ENCODE measurements at places on chromosomes 12 and 14.

DNA sequence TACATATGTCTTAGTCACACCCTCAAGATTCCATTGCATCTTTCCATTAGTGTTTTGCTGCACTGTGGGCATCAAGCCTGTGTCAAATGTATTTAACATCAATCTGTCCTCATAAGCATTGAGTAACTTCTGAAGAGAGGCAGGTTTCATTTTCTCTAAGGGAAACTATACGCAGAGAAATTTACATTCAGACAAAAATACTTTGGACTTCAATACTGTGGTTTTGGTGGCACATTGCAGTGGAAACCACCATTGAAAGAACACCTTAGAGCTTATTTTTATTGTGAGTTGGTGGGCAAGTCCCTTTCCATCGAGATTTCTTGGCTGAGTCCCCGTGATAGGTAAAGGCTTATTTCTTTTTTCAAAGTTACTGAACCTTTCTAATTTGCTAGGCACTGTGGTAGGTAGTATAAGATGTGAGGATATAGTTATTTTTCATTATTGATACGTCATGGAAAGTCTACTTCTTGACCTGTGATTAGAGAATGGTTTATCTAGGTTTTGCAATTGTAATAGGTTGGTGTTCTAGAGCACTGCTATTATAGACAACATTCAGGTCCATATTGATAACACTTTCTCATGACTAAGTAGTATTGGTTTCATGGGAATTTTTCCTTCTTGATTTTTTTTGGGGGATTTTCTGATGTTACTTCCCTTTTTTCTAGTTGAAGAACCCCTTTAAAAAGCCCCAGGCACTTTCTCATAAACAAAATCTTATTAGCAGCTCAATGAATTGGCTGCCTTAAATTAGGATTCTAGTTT, 81.9 kb downstream of the CFAP54 start:
- no peak for DNase-seq

GRCh38 chr14:33774723-33775470, 176.0 kb downstream of the EGLN3 start:
- DNase-seq = no peak

DNA sequence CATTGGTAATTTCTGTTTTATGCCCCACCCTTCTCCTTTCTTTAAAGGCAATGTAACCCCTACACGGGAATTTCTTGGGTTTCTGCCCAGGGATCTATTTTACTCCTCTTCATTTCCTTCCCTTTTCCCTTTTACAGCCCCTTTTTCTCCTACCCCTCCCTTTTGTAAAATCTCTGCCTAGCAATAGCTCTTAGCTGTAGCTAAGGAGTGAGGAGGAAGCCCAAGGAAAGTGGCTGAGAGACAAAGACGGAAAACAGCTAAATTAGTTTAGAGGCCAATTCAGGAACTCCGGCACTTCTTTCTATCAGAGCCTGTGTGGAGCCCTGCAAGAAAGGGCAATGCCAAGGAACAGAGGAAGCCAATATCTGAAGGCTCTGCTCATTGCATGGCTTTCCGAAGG, 40.3 kb downstream of the SOCS2 start:
- DNase-seq = no peak

- no peak for DNase-seq
Measured at GRCh38 chr12:52801773-52802172, 5.9 kb upstream of the KRT3 start.

DNA sequence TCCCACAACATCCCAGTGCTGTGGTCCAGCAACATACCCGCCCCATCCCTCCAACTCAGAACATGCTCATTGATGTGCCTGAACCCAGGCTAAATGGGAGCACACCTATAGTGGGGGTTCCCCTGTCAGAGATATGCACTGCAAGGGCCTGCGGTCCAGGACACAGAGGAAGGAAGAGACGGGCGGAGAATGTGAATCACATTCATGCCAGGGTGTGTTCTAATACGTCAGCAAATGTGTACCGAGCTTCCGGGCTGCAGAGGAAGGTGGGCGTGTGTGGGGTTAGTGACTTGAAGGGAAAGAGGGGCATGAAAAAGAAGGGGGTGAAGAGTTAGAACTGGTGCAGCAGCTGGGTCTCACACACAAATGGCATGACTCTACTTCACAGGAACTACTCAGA, 83.7 kb downstream of the DPF3 start:
- no peak for DNase-seq

GRCh38 chr14:89000007-89000942, 175.8 kb downstream of the TTC8 start:
- DNase-seq = no peak

DNA sequence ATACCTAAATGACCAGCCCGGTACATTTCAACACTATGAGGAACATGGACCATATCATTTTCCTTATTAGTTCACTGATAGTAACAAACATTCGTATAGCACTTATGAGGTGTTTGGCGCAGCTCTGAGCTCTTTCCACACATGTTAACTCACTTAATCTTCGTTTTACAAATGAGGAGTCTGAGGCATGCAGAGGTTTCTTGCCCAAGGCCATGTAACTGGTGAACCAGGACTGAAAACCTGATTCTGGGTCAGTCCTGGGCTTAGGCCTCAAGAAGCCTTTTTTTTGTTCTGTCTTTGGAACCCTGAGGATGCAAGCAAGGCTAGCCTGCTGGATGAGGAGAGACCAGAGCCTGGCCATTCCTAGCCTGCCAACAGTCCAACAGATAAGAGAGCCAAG, 55.0 kb downstream of the C14orf132 start:
- DNase-seq = no peak

DNA sequence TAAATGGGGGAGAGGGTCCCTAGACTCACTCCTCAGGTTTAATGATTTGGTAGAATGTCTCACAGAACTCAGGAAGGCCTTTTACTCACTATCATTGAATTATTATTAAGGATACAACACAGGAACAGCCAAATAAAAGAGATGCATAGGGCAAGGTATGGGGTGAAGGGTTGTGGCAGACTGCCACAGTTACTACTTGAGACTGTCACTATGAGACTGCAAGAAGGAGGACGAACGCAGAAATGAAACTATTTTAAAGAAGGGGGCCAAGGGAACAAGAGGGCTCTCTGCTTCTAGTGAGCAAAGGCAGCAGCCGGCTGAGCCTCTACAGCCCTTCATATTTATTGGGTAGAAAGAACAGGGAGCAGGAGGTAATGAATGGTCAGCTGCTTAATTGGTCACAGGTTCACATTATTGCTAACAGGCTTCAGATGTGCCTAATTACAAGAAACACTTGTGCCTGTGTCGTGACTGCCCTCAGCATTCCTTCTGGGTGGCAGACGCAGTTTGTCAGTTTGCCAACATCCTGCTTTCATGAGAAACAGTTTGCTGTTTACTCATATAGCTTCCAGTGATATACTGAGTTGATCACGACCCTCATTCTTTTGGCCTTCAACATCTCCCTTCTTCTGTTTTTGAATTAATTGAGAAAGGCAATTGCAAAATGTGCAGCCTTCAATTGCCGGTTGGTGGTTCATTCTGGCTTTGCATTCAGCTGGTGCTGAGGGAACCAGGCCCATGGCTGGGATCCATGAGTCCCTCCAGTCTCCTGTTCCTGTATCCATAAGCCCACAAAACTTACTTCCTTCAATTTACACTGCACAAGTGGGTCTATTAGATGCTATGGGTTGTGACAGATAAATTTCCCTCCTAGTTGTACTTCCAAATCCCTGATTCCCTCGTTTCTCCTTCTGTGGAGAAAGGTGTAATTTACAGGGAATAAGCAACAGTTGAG, 82.8 kb upstream of the PLEKHG7 start:
- no peak for DNase-seq

DNA sequence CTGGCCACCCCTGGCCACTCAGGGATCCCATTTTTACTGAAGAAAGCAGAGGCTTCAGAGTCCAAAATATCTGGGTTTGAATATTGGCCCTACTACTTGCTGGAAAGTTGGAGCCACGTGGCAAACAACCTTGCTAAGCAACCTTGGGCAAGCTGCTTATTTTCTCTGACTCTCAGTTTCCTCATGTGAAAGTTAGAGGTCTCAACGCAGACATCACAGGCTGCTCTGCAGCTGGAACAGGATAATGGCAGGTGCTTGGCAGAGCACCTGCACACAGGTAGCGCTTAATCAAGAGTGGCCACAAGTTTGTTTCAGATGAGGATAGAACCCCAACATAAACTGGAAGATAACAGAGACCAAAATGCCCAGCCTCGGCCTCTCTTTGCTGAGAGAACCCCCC, 28.1 kb upstream of the CCND2 start:
- DNase-seq = no peak

- DNase-seq = no peak
Measured at GRCh38 chr12:22981711-22982110, 356.7 kb downstream of the ETNK1 start.

DNA sequence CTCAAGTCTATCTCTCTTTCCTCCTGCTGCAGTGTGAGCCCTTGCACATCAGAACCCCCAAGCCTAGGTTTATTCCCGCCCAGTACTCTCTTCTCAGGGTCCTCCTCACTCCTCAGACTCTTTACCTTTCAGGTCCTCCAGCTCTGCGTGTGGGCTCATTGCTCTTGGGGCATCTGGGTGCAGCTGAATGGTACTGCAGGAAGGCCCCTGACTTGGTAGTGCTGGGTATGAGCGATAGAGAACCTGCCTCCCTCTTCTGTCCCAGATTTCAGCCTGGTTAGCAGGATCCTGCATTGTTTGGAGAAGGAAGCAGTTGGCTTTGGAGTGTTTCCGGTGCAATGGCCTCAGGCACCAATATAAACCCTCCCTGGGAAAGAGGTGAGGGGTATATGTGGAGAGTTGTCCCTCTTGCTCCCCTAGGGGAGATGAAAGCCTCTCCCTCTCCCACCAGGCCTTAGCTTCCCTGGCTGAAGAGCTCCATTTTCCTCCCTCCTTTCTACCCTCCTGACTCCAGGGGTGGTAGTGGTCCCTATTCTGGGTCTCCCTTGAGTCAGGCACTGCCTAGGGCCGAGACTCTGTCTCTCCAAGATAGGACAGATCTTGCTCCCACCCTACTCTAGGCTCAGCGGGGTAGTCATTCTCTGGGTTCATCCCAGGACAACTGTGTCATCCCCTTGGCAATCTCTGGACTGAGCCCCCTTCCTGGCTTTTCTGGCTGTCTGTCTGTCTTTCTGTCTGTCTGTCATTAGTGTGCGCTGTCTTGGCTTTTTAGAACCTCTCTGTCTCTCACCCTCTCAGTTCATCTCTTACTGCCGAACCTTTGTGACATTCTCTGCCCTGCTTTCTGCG, 3.8 kb downstream of the LRP1 start:
- DNase-seq = no peak

DNA sequence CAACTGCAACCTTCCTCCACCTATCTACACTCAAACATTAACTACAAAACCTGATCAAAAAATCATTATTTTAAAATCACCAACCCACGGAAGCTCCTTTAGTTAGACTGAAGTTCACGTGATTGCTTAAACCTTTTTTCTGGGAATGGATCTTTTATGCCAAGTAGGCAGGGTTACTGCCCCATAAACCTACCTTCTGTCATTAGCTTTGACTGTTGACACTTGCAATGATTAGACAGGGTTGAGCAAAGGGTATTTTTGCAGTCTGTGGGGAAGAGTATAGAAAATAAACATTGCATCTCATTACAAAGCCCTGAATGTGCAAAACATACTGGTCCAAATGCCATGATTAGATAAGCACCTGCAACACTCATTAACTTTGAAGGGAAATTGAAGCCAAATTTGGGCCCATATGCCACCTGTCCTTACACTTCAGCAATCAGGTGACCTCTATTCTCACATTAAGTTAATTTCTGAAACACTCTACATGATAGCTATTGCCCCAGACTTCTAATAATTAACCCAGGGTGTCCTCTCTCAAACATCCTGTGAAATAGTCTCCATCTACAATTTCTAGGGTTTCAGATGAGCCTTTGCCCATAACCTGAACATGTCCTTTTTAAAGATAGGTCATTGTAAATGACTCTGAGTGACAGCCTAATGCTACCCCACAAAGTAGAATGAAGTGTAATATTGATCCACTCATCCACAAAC, 156.0 kb upstream of the PLEKHG7 start:
- DNase-seq = no peak

GRCh38 chr14:95463171-95463901, 53.1 kb downstream of the SYNE3 start:
- peak; percentile 35 for DNase-seq

DNA sequence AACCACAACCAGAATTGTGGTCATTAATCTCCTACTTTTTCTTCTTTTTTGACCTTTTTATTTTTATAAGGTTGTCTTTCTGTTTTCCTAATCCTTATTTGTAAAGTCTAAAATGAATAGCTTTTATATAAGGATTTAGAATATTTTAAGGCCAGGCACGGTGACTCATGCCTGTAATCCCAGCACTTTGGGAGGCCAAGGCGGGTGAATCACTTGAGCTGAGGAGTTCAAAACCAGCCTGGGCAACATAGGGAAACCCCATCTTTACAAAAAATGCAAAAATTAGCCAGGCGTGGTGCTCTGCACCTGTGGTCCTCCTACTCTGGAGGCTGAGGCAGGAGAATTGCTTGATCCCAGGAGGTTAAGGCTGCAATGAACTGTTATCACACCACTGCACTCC, 55.1 kb downstream of the IFT81 start:
- DNase-seq = no peak

DNA sequence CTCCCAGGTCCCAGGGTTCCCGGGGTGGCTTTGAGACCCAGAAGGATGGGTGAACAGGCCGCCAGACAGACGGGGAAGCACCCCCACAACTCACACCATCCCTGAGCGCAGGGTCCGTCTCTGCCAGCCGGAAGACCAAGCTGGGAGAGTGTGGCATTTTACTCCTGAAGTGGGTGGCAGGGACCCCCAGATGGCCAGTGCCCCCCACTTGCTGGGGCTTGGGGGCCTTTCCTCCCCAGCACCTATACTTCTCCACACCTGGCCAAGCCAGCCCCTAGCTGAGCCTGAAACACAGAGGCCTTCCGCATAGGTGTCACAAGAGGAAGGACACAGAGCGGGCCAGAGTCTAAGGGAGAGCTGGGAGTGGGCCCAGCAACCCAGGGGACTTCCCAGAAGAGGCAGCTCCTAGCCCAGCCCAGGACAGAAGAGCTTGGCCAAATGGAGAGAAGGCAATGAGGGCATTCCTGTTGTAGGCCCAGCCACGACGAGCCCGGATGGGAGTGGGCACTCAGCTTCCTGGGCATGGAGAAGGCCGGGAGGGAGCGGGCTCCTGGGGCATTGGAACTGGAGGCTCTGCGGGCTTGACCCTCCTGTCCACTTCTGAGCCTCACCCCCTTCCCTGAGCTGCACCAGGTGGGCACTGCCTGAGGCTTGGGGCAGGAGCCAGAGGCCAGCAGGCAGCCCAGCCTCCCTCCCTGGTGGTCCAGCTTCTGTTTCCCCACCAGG, 3.3 kb downstream of the AHNAK2 start:
- no peak for DNase-seq

Data from effector CD4-positive, alpha-beta T cell (primary cell).